Activated CD8-positive, alpha-beta memory T cell treated with anti-CD3 and anti-CD28 coated beads, Interleukin-2, amount 10 ng/mL, durations not matched to agents 7 days and 5 days (primary cell): ENCODE measurements at places on chromosomes 7 and 10. TPM values are rescaled to one million over a fixed set of nuclear protein-coding genes. Genes with fewer than 3 reads are reported as not detected.

The ADCY1 gene
- 6.7 TPM for total RNA-seq

The PTPRZ1 gene
- not detected for total RNA-seq

The SLIT1 gene
- 1.5 TPM for total RNA-seq

The ADRA2A gene
- not detected for total RNA-seq

The KLHL7 gene
- total RNA-seq = 17.4 TPM

The FKBP9 gene
- 1.5 TPM for total RNA-seq

The SYNPO2L gene
- not detected for total RNA-seq
